GM23248 (cell line): ENCODE measurements at places on chromosomes 7 and 10.

- DNase-seq: no peak
These were observed 37.9 kb downstream of the PIP4K2A start for GRCh38 chr10:22676435-22676834.

DNA sequence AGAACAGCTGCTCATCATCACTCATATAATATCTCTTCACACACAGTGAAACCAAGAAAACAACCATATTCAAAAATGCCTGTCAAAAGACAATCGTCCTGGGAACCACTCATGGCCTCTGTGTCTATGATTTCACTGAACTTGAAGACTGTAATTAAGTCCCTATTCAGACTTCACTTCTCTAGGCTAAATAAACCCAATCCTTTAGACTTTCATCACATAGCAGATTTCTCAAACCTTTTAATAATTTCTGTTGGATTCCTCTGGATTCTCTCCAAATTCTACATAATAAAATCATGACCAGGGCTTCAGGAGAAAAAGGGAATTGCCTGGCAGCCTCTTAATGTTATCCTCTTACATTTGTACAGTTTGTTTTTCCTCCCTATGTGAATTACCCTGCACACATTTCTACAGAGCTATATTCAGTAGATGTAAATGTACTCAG lies 201.1 kb downstream of the LRRN3 start:
- DNase-seq: peak; percentile 29

- no peak for DNase-seq
These were observed 83.3 kb downstream of the CTBP2 start for GRCh38 chr10:125076891-125077541.

GRCh38 chr10:131689954-131690757 lies 210.7 kb upstream of the PPP2R2D start:
- DNase-seq: no peak

DNA sequence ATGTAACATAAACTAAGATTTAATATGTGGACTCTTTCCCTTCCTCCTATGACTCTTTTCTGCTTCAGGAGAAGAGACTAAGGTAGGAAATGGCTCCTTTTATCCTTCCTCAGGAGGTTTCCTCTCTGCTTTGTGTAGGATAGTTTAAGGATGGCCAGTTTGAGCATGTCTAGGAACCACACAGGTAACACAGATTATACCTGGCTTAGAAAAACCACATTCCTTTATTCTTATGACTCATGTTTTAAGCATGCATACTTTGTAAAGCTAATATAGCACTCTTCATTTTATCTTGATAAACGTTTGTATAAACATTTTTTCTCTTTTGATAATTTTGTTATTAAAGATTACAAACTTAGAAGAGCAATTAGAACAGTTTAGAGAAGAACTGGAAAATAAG lies 57.8 kb downstream of the CYP51A1 start:
- DNase-seq: no peak

DNA sequence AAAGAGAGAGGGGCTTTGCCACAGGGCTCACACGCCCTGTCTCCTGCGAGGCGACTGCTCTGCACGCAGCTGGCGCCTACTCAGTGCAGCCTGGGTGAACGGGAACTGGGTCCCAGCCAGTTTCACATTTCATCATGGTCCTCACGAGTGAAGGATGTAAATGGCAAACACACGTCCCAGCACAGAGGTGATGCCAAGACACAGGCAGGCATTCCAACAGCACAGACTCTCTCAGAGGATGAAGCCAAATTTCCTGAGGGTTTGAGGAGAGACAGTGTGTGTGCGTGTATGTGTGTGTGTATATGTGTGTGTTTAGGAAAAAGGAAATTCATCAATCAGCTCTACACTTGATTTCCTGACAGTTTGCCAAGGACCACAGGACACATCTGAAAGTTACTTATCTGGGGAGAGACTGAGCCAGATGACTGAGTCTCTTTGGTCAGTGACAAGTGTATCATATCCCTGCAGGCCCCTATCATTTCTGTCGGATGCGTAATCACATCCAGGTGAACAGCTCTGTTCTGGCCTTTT lies 53.9 kb downstream of the CHST15 start:
- no peak for DNase-seq

GRCh38 chr7:46864716-46865115 lies 717.2 kb downstream of the TNS3 start:
- DNase-seq: no peak

DNA sequence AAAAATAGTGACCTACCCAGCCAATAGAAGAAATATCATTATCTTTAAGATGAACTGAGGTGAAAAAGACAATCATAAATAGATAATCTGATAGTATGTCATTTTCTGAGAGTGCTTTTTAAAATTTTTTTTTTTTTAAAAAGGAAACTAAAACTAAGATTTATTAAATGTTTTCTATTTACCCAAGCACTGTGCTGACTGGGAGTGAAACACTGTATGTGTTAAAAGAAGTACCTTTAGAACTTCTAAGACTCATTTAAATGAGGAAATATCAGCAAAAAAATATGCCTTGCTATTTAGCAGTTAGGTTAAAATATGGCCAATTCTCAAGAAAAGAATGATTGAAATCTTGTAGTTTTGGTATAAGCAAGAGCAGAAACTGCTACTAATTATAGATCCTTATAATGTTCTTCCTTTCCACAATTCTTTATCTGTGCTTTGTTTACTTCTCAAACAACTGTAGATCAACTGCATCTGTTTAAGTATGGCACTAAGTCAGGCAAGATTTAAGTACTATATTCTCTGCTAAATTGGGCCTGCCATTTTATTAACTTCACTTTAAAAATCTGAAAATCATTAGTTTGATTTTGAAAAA lies 39.5 kb upstream of the WNT2 start:
- no peak for DNase-seq

GRCh38 chr7:68414631-68415425 lies 1183.4 kb upstream of the AUTS2 start:
- DNase-seq: no peak

GRCh38 chr7:2800931-2801688 lies 43.0 kb downstream of the GNA12 start:
- peak; percentile 73 for DNase-seq

DNA sequence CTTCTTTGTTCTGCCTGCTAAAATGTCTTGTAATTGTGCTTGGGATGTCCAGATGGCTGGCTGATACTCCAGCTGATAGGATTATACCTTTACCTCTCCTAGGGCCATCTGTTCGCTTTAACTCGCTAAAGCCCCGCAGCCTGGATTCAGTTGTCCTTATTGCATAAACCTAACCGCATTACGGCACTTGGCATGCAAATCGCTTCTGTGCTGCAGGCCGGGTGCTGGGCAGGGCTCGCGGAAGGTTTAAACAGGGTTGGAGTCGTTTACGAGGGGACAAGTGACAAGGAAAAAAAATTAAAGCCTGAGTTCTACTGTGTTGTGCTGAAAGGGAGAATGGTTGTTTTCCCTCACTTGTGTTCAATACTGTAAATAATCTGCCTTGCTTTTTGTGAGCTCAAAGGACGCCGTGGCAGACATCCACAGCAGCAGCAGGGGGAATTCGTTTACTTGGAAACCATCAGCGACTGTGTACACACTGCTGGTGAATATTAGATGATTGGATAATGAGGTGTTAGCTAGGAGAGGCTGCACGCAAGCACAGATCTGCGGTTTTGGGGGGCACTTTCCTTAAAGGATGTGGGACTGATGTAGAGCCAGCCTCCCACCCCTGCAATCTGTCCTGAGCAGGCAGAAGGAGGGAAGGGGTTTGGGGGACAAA lies 93.0 kb downstream of the EBF3 start:
- DNase-seq: peak; percentile 60

DNA sequence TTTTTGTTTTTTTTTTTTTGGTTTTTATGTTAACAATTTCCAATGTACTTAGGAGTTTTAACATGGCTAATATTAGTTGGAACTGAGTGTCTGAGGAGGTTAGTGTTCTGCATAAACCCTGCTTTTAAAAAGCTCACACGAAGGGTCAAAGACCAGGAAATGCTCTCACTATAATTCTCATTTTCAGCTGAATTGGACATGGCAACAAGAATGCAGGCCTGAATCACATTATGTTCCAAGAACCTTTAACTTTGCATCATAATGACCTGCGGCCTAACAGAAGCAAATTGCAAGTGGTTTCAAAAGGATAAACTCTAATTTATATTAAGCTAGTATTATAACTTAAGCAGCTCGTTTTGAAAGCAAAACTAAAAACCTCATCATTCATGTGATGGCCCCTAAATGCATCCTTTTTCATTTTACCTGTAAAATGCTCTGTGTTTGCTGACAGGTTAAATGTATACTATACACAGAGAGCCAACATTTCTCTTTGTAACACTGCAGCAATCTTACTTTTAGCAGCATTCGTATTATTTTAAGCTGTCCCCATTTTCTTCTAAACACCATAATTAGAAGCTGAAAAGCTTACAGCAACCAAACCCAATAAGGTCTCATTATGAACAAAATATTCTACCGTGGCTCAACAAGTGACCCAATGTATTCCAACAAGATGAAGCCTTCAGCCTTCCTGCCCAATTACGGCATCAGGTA lies 242.8 kb upstream of the SP4 start:
- no peak for DNase-seq

GRCh38 chr10:132708936-132709335 lies 77.0 kb downstream of the NKX6-2 start:
- DNase-seq: no peak

DNA sequence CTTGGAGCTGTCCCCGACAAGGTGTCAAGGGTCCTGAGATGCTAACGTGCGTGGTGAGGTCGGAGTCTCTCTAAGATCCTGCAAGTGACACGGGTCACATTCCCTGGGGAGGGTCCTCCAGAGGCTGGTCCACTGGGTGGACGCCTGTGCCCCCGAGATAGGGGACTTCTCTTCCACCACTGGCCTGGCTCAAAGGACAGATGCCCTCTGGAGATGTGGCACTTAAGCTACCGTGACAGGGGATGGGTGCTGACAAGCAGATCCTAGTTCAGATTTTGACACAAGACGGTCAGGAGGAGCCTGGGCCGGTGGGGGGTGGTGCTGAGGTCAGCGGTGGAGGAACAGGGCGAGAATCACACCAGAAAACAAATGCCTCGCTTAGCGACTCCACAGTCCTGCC lies 178.0 kb downstream of the ADARB2 start:
- DNase-seq: no peak

DNA sequence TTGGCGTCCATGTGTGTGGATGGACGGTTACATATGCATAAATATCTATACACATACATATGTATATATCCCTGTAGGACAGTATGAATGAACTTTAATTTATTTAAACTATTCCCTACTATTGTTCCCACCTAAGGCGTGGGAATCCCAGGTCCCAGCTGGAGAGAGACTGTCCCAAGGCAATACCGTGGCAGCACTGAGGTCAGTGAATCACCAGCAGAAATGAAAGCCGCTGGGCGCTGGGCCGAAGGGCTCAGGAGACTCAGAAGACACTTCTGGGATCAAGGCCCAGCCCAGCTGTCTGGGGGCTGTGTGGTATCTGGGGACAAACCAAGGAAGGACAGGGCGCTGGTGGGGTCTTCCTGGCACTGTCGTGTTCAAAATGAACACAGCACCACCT lies 49.6 kb upstream of the MYL10 start:
- DNase-seq: peak; percentile 36

DNA sequence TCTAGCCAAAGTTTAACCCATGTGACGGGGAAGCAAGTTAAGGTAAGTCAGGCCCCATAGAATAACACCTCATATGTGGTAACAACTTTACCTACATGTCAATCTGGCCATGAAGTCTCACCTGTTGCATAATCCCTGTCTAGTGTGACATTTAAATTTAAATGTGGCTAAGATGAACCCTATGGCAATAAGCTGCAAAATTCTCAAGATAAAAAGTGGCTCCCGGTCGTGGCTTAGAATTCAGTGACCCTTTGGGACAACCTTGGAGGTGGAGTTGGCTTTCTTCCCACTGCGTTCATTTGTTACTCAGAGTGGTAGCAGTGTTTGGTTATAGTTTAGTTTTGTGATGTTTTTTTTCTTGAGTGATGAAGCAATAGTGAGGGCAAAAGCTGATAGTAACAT lies 90.6 kb downstream of the ARID5B start:
- DNase-seq: peak; percentile 53

- DNase-seq: no peak
These were observed 547.5 kb upstream of the LRRTM3 start for GRCh38 chr10:66378117-66378876.

- no peak for DNase-seq
These were observed 611.5 kb downstream of the CNTNAP2 start for GRCh38 chr7:146728141-146728540.
